ENCODE measurements at places on chromosomes 16 and 17. TPM values are rescaled to one million over a fixed set of nuclear protein-coding genes. Genes with fewer than 3 reads are reported as not detected.

DNA sequence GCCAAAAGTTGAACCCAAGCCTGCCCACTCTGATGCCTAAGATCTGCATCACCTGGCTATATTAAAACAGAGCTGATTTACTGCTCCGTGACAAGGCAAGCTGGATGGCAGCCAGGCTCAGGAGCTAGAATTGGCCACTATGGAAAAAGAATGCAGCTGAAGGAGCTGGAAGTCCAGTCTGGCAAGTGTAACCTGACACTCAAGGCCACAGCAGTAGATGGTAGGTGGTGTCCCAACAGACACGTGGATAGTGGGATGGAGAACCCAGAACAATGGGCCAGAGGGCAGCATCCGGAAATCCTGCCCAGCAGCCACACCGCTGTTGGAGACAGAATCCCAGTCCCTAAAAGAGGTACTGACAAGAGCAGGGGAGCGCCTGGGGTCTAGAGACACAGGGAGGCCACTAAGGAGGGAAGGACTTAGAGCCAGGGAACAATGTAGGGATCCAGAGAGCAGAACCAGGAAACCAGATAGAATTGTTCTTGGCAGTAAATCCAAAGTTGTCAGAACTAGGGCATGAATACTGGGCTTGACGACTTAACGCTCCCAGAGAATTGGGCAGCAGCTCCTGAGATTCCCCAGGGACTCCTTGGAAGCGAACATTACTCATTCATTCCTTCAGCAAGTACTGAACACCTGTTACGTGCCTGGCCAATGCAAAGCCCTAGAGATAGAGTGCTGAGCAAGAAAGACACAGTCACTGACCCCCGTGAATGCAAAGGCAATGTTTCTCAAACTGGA lies 85.7 kb downstream of the CDYL2 start:
- peak; percentile 0 for DNase-seq

PPP1R27 gene
- total RNA-seq: not detected

DNA sequence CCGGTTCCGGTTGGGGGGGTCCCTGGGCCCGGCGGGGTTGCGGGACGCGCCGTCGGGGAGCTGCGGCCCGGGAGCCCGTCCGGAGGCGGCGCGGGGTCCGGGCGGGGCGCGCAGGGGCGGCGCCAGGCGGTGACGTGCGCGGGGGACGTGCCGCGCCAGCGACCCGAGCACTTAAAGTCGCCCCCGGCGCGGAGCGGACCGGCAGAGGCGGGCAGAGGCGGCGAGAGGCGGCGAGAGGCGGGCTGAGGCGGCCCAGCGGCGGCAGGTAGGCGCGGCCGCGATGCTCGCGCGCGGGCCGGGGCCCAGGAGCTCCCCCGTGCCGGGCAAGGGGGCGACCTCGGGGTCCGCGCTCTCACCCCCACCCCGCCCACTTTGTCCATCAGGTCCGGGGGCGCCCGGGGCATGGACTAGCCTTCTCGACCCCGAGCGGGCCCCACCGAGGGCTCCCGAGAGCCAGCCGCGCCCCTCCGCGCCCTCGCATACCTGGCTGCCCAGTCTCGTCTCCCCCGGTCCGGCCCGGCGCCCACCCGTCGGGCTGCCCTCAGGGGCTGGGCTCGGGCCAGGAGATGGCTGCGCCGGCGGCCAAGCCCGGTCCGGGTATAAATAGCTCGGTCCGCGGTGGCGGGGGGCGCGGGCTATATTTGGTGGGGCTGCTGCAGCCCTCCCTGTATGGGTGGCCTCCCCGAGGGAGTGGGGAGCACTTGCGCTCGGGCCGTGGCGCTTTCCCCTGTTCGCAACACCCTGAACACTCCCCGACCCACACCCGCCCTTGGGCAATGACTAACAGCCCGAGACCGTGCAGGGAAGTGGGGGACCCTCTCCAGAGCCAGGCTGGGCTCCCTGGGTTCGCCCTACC lies at the start of gene SLC16A3:
Gene SLC16A3 (plus strand): TSS at position 201 of the 856 bp plus-strand sequence. CDS start 6,967 bp downstream, outside the sequence.
- no peak for DNase-seq

DNA sequence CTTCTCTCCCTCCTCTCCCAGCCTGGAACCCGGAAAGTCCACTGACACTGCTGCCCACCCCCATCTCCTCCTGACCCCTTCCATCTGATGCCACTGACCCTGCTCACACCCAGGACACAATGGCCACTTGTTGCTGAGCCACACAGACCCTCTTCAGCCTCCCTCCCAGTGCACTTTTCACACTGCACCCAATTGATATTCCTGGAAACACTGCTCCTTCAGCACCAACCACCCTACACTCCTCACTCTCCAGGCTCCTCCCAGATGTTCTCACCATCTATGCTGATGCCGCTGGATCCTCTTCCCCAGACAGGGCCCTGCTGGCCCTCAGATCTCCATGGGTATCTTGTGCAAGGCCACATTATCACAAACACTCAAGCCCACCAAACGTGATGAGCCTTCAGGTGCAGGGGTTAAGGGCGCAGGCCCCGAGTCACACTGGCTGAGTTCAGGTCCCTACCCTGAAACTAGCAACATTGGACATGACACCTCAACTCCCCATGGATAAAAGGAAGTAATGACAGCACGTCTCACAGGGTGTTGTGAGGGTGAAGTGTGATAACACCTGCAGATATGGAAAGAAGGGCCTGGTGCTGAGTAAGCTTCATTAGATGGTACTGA lies 238.1 kb downstream of the ZNF423 start:
- no peak for DNase-seq

DNA sequence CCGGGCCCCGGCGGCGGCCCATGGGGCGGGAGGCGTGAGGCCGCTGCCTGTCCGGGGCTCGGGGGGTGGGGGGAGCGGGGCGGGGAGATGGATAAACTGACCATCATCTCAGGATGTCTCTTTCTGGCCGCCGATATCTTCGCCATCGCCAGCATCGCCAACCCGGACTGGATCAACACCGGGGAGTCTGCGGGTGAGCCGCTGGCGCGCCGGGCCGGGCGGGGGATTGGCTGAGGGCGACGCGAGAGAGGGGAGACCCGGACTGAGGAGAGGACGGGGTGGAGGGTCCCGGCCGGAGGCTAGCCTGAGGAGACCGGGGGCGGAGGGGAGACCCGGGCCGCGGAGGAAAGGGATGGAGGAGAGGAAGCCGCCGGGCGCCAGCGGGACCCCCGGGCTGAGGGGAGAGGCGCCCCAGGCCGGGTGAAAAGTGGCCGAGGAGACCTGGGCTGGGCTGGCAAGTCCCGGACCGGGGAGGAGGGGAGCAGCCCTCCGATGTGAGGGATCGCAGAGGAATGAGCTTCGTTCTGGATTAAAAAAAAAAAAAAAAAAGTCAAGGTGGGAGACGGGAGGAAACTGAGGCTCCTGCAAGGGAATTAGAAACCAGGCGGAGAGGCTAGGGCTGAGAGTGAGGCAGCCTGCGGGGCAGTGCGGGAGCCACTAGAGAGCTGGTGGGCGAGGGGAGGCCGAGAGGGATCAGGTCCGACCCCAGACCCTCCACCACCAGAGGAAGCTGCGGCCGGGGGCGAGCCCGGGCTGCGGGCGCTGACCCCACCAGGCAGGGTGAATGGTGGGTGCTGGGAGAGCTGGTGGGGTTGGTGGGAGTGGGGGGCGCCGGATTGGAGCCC lies 526 bp downstream of the MOSMO start:
- DNase-seq: no peak

C16orf92 gene
- total RNA-seq: not detected

Measured in urinary bladder (tissue), 4 donors.